T-helper 22 cell (primary cell): ENCODE measurements at places on chromosomes 3 and 15.

- no peak for DNase-seq
Measured at GRCh38 chr15:71072423-71072822, 42.8 kb upstream of the THSD4 start.

GRCh38 chr3:9795207-9795606, 2.3 kb downstream of the ARPC4 start:
- no peak for DNase-seq

- DNase-seq, result no peak
Measured at GRCh38 chr3:178714925-178715832, 178.9 kb downstream of the KCNMB2 start.

DNA sequence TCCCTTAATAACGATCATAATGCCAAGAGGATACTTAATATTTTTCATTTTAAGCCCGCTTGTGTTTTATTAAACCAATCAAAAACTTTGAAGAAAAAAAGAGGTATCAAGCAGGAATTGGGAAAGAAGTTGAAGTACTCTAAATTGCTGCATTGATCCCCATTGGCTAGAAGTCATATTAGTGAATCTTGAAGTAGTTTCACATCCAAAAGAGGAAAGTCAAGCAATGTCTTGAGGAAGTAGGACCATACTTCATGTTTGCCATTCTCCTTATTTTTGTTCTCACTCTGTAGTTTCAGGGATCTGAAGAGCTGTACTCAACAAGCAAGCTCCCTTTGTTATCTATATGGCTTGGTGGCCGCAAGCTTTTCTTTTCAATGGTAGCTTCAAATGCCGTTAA, 2.2 kb downstream of the SCAANT1 start:
- DNase-seq, result no peak

DNA sequence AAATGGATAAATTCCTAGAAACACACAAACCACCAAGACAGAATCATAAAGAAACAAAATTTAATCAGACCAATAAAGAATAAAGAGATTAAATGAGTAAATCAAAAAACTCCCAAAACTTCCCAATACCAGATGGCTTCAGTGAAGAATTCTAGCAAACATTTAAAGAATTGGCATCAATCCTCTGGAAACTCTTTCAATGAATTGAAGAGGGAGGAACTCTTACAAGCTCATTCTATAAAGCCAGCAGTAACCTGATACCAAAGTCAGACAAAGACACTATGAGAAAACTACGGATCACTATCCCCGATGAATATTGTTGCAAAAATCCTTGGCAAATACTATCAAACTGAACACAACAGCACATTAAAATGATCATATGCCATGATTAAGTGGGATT, 81.9 kb upstream of the SLCO2A1 start:
- DNase-seq, result no peak

DNA sequence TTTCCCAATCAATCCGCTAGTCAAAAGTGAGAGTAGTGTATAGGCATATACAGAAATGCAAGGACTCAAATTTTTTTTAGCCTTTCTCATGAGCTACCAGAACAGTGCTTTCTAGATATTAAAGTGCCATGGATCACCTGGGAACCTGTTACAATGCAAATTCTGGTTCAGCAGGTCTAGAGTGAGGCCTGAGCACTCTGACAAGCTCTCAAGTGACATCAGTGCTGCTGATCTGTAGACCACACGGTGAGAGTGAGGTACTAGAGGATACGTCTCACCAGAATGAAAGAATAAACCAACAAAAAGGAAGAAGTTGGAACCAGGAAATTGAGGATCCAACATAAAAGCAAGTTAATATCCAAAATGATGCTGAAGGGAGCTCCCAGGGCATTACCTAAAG, 16.0 kb upstream of the PLA2G4D start:
- no peak for DNase-seq

GRCh38 chr3:148079370-148079769, 618.3 kb upstream of the AGTR1 start:
- no peak for DNase-seq

- DNase-seq, result no peak
Measured at GRCh38 chr3:38577371-38578080, 72.0 kb downstream of the SCN5A start.

DNA sequence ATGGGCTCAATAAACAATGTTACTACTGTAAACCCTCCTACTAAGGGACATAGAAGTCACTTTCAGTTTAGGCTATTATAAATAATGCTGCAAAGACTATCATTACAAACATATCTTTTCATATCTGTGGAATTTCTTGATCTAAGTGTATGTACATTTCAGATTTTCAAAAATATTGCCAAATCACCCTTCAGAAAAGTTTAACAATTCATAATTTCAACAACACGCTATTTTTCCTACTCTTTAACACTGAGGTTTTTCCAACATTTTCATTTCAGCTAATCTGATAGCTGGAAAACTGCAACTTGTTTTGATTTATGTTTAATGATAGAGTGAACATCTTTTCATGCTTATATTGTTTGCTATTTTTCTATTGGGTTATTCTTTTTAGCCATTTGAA, 69.0 kb downstream of the ALDH1A2 start:
- no peak for DNase-seq

GRCh38 chr3:58041826-58042324, 33.7 kb downstream of the FLNB start:
- no peak for DNase-seq
